ENCODE measurements at places on chromosomes 3 and 15.

DNA sequence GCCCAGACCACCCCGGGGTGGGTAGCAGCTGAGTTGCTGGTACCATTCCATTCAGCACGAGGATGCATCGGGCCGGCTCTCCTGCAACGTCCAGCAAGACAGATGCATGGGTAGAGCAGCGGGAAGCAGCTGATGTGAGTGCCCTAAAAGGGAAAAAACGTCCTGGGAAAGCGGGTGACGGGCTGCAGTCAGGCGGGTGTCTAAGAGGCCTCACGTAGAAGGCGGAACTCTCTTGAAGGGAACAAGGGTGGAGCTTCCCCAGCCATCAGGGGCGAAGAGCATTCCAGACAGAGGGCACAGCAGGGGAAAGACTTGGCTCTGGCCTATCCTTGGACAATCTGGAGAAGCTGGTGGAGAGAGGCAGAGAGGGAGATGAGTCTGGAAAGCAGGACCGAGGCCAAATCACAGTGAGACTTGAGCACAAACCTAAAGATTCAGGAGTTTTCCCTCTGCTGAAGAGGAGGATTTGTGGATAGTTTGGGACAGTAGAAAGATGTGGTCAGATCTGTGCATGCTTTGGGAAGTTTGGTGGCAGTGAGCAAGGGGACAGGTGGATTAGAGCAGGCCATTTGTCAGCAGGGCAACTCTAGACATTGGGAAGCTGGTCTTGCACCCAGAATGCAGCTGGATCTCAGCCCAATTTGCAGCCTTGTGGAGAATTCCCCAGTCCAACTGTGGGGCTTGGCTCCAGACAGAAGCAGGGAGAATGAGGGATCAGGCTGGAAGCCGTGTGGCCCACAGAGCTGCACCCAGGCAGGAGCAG is 70.7 kb downstream of the SEMA5B start:
- DNase-seq = no peak

GRCh38 chr3:122077293-122078234 is 22.4 kb downstream of the CD86 start:
- no peak for DNase-seq

DNA sequence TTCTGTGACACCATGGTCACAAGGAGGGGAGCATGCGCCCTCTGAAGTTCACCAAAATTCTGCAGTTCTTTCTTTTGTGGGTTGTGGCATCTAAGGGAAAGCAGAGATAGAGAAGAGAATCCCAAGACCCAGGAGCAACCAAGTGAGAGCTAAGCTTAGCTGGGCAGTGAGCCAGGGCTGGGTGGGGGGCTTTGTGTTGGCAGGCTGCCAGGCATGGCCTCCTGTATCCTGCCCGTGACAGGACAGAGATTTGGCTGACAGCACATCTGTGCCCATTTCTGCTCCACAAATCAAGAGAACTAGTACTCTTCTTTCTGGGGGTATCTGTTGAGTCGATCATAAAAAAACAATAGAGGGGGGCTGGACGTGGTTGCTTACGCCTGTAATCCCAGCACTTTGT is 66.2 kb downstream of the NMNAT3 start:
- no peak for DNase-seq

- DNase-seq = no peak
Measured at GRCh38 chr3:131353016-131353877, 28.3 kb upstream of the NUDT16 start.

DNA sequence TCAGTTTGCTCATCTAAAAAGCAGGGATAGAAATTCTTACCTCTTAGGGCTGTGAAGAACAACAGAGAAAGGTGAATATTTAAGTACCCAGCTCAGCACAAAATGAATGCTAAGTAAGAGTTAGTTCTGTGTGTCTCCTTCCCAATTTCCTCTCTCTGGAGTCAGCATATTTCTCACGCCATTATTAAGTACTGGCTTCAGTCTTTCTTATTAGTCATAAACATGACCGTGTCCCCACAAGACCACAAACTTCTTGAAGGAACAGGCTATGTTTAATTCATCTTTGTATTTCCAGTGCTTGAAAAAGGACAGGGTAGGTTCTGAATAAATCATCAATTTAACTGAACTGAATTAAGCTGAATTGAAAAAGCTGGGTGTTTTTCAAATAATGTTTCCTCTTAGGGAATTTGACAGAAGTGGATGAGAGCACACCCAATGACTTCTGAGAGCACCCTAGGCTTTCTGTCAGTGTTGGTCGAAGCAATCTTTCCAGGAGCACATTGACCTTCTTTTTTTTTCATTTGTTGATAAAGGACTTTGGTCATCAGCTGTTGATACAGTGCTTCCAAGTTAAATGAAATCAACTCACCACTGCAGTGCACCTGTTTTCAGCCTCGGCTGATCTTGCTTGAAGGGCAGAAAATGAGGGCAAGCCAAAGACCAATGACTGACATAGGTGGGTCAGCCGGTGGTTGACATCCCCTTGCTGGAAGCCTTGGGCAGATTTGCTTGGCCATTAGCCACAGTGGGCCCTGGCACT is 324.6 kb downstream of the MFSD1 start:
- DNase-seq = no peak

DNA sequence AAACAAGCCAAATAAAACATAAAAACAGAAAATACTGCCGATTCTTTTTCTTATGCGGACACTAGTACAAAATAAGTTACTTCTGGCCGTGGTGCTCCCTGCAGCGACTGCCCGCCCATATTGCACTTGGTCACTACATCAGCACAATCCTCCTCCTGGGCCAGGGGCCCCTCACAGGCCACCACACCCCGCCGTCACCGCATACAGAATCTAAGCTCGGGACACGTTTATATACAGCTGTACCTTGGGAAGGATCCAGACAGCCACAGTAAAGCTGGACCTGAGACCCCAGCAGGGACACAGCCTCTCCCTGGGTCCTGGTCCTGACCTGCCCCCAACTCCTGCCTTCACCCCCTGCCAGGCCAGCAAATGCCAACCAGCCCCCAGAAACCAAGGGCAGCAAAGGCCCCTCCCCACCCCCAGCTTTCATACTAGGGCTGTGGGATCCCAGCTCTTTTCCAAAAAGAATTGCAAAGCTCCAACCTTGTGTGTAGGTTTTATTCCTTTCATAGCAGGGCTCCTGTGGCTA is 12.9 kb upstream of the DNAJB8 start:
- DNase-seq = no peak

DNA sequence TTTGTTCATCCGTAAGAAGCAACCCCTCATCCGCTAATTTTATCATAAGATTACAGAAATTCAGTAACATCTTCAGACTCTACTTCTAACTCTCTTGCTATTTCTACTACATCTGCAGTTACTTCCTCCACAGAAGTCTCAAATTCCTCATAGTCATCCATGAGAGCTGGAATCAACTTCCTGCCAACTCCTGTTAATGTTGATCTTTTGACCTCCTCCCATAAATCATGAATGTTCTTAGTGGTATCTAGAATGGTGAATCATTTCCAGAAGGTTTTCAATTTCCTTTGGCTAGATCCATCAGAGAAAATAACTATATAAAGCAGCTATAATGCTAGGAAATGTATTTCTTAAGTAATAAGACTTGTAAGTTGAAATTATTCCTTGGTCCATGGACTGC is 115.1 kb downstream of the TAFA4 start:
- DNase-seq = no peak

DNA sequence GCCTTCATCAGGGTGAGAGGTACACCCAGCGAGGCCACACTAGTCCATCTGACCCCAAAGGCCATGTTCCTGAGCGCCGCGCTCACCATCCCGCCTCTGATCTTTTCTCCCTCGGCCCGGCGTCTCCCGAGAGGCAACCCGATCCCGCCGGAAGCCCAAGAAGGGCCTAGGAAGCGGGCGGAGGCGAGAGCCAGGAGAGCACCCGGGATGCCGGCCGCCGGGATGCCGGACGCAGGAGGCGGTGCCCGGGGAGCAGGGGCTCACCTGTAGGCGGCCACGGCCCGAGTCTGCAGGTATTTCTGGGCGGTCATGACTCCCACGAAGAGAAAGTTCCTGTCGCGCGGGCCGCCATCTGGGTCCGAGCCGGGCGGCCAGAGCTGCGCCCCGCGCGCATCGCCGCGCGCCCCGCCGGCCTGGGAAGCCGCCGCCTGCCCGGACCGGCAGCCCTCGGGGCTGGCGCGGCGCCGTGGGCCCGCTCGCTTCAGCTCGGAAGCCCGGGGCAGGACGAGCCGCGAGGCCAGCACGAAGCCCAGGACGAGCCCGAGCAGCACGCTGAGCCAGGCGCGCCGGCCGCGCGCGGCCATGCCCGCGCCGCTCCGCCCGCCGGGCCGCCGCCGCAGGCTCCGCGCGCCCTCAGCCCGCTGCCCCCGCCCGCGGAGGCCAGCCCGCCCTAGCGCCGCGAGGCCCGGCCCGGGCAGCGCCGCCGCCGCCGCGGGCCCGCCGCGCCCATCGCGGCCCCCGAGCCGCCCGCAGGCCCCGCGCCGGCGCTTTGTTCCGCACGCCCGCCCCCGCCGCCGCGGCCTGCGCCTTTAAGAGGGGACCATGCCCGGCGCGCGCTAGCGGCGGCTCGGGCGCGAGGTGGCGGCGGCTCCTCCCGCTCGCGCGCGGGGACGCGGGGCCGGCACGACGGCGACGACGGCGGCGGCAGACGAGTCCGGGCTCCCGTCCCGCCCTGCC is 697 bp downstream of the CHSY1 start:
- DNase-seq = peak; percentile 36

DNA sequence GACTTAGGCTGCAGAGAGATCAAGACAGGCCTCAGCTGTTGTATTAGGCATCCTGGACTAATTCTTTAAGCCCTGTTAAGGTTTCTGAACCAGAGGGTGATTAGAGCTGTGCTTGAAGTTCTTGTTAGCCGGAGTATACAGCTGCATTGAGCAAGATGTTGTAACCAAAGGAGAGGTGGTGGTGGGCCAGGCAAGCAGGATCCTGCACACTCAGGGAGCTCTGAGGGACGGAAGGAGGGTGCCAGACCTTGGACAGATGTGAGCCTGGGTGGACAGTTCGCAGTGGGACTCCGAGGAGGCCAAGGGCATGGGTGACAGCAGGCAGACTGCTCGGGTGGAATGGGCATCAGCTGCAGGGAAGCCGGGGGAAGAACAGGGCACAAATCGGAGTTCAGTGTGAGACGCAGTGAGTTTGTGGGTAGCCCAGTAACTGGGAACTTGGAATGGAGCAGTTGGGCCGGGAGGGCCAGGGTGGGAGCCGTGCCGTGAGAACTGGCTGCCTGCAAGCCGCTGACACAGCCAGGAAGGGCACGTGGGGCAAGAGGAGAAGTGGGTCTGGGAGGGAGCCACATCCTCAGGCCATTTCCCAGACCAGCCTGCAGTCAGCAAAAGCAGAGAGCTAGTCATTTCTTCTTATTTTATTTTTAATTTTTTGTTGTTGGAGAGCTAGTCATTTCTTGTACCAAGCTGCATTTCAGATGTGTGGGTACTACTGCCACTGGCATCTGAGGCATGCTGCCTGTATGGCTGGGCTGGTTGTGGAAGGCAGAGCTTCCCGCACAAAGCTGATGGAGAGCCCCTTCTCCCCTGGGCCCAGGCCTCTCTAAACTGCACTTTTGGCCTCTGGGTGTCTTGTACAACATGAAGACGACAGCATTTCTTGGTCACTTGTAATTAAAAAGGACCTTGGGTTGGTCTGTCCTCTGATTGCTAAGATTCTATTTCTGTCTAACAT is 61.0 kb downstream of the PGPEP1L start:
- DNase-seq = no peak

DNA sequence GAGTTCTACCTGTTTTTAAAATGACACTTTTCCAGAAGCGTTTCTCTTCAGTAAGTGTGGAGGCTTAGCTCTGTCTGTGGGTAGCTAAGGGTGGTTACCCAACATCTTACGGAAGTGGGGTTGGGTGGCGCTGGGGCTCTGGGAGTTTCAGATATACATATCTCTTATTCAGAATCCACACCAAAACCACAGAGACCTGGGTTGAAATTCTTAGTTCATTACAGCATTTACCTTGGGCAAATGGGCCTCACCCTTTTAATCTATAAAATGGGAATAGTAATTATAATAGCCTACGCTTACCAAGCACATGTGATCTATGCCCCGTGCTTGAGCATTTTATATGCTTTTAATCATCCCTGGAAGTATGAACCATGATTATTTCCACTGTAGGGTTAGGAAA is 9.4 kb downstream of the PTPRG start:
- no peak for DNase-seq

DNA sequence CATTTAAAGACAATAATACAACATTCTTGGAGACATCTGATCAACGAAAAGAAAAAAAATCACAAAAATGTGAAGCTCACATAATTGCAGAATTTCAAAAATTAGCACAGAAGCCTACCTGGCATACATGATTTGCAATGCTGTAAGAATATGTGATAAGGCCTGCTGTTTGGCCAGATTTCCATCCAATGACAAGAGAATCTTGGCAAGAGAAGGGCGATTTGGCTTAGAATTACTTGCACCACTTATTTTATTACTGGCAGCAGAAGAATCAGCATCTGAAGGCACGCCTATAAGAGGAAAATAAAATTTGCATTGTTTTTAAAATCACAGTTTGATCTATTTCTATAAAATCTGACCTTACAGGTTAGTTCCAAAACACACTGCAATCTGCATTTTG is 70.3 kb upstream of the OCA2 start:
- DNase-seq = no peak

DNA sequence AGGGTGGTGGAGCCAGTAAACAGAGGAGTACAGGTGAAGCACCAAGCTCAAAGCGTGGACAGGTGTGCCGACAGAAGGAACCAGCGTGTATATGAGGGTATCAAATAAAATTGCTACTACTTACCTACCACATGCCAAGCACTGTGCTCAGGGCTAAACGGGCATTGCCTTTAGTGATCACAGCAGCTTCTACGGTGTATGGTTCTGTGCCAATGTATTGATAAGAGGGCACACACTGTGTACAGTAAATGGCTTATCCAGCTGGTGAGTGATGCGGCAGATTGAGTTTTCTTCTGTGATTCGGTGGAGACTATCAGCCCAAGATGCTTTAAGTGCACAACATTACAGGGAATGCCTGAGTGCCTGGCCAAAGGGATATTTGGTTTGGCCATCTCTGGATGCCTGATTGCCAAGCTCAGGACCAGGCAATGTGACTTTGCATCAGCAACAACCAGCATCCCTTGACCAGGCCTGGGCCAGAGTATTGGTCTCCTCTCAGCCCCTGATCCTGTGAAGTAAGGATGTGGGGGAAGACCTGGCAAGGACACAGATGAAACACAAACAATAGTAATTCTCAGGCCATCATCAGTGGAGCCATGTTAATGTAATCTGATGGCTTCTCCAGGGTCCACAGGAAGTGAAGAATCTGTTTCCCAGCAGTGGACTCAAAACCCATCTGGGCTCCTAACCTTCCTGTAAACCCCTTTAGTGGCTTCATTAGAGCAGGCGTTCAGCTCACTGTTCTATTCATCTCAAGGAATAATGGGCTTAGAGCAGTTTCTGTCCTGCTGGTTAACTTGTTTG is 14.1 kb downstream of the STARD5 start:
- no peak for DNase-seq

- DNase-seq = no peak
Measured at GRCh38 chr3:105999856-106000255, 131.0 kb upstream of the CBLB start.
